ENCODE measurements at places on chromosomes 7 and 10.

GRCh38 chr7:46192271-46192670 lies 271.2 kb upstream of the IGFBP3 start:
- no peak for DNase-seq

GRCh38 chr7:75966190-75966961 lies 28.0 kb downstream of the TMEM120A start:
- no peak for DNase-seq

DNA sequence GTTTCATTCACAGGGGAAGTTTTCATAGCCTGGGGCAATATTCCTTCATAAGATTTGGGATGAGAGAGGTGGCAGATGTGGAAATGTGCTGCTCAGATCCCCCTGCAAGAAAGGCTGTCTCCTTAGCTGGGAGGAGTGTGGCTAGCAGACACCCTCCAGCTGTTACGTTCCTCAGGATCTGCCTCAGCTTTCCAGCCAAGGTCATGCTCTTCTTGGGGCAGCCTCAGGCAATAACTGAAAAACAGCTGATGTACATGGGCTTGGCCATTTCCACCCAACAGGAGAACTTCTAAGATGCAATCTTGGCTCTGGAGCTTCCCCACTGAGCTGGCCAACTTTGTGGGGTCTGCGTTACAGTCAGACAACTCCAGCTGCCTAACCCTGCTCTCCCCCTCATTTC lies 51.3 kb upstream of the SEPTIN7 start:
- DNase-seq, result no peak

GRCh38 chr10:109668154-109668665 lies 255.1 kb downstream of the XPNPEP1 start:
- no peak for DNase-seq

DNA sequence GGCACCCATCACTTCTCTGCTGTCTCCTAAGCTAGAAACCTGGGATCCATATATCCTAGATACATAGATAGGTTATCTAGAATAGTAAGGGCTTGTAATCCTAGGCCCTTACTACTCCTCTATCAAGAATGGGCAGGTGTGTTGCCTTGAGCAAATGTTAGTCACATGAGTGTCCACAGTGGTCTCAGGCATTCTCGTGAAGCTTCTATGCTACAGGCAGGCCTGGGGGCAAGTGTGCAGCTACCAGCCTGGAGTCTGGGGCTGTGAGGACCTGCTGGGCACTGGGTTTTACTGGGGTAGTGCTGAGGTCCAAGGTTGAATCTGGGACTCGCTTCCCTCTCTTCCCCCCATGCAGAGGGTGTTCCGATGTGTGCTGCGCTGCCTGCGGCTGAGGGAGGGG lies 91.4 kb downstream of the ABCC2 start:
- no peak for DNase-seq

DNA sequence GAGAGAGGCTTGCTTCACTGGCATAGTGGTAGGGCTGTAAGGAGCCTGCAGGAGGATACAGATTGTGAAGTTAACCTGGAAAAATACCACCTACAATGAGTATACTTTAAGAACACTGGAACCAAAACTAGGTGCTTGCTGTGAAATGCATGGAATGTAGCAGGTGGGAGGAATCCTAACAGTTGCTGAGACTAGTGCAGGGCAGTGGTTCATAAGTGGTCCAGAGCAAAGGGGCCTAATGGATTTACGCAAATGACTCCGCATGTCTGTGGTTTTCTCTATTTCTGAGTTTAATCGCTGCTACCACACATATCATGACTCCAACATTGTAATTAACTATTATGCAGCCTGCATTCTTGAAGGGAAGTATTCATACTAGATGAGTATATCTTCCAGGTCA lies 218.4 kb downstream of the CHRM2 start:
- DNase-seq, result no peak

DNA sequence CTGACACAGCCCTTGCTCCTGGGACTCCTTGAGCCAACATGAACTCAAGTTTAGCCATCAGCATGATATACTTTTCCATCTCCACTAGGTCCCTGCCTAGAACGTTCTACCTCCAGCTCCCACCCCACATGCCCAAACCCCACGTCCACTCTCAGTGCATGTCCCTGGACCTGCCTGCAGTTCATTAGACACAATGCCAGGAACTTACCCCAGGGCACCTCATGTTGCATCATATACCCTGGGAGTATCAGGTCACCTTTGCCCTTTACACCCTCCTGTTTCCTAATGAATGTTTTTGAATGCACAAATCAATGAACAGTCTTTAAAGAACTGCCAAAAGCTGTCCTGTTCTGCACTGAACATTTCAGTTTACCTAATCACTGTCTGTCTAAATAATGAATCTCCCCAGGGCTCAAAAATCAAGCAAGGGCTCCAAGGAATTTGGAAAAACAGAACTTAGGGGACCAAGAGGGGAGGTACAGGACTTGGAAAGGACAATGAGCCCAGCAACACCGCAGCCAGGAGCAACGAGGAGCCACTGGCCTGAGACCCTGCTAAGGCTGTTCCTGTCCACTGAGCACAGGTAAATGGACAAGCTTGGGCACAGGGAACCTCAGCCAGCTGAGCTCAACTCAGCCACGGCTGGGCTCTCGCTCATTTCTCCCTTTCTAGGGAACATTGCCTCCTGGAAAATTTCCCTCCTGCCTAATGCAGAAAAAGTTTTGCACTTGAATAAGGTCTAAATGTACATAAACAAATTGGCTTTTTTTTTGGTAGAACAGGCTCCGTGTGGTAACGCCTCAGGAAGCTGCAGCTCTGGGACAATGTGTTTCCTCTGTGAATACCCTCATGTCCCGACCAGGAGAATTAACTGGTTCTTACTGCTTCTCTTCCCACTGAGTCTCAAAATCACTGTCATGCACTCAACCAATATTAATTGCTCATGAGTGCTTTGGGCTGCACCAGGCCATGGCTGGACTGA lies 7.4 kb downstream of the MAT1A start:
- DNase-seq, result no peak

DNA sequence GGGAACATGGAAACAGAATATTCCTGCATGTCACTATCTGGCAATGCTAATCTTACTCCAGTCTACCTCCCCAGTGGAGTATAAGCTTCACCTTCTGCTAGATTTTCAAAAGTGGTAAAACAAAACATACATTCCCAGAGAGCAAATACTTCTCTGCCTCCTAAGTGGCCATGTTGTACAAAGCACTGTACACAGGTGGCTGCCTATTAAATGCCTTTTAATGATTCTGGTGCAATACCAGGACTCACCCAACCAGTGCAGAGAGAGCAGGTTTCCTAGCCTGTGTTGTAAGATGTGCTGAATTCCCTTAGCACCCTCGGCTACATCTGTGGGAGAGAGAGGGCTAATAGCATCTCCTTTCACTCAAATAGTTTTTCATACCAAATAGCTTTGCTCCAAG lies 684.3 kb upstream of the NRP1 start:
- DNase-seq, result no peak

- DNase-seq, result no peak
These were observed 128.9 kb downstream of the ZNF438 start for GRCh38 chr10:30902621-30903396.

GRCh38 chr7:29647020-29647654 lies 83.5 kb downstream of the PRR15 start:
- no peak for DNase-seq

- no peak for DNase-seq
These were observed 410.2 kb upstream of the KLF6 start for GRCh38 chr10:4195213-4195612.

DNA sequence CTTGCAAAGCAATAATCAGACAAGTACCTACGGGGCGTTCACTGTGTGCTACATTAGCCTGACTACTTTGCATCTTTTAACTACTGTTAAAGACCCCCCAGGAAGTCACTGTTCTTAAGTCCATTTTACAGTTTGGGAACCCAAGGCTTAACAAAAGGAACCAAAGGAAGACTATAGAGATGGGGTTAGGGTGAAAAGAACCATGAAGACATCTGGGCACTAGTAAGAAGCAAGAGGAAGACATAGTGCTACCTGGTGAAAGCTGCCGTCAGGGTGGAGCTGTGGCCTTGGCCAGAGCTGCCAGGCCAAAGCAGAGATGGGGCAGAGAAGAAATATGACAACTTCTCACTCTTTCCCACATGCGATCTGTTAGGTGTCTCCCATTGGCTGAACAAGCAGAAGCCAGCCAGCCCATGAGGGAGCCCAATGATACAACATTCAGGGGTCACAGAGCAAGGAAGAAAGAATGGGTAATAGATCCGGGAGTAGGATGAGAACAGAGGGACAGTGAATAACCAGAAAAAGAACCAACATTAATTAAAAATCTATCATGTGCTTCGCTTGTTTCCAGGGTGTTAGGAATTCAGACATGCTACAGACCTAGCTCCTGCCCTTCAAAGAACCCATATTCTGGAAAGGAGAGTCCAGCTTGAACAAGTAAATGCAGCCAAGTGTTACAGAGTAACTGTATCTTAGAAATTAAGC lies 85.4 kb downstream of the ARID5B start:
- DNase-seq, result no peak

GRCh38 chr10:132891368-132891767 lies 51.0 kb downstream of the CFAP46 start:
- no peak for DNase-seq

DNA sequence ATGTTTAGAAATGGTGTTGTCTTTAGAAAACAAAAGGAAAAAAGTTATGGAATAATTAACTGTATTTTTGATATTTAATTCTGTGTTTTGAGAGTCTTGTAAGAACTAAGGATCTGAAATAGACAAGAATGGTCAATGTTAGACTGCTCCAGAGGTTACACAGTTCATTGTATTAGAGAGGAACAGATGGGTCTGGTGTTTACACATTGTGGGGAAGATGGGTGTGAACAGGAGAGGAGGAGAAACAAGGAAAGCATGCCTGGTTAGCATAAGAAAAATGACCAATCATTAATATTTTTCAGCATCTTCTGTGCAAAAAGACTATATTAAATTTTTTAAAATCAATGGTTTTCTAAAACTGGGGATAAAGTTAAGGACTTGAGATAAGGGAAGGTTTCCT lies 11.9 kb downstream of the MEOX2 start:
- DNase-seq, result no peak

DNA sequence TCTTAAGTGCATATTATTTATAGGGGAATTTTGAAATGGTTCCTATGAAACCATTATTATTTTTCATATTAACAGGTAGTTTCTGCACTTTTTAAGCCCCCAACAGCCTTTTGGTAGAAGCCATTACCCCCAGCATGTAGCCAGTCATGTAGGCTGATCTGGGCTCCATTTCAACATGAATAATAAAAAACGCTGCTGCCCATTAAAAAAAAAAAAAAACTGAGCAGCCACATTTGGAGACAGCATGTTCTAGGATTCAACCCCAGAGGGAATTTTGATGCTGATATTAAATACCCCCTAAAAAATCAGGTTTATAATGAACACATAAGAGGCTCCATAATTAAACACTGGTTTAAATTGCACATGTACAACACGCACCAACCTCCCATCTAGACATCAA lies 181.3 kb downstream of the RTKN2 start:
- DNase-seq, result no peak

GRCh38 chr10:132194726-132195125 lies 8.0 kb downstream of the DPYSL4 start:
- no peak for DNase-seq

DNA sequence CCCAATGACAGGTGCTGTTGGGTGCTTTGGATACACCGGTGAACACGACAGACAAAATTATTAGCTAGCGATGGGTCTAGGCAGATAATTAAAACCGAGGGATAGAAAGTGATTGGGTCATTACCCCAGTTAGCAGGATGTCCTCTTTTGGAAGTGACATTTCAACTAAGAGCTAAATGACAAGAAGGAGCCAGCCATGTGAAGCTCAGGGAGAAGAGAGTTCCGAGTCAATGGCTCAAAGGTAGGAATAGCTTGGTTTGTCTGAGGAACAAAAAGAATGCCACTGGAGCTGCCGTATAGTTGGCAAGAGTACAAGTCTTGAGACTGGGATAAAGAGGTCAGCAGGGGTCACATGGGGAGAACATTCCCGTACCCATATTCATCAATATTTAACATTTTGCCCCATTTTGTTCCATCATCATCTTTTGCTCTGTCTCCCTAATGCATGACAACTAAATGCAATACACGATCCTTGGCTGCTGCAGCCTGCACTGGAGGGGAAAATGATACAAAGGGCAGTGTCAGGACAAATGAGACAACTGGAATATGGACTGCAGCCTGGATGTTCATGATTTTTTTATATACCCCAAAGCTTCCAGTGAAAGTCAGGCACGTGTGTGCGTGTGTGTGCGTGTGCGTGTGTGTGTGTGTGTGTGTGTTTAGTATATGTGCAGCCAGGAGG lies 115.7 kb downstream of the ICA1 start:
- DNase-seq, result no peak

DNA sequence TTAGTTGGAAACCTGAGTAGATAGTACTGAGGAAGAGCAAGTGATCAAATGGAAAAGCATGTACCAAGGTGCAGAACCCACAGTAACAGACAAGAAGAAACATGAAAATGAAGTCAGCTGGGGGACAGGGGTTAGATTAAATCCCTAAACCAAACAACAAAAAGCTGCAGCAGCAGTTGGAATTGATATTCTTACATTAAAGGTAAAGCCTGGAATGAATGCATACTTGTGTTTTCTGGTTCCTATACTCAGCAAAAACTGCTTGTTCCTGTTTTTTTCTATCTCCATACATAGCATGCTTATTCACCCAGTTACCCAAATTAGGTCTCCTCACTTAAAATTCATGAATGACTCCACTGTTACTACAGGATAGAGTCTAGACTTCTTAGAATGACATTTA lies 92.4 kb downstream of the TPST1 start:
- no peak for DNase-seq

DNA sequence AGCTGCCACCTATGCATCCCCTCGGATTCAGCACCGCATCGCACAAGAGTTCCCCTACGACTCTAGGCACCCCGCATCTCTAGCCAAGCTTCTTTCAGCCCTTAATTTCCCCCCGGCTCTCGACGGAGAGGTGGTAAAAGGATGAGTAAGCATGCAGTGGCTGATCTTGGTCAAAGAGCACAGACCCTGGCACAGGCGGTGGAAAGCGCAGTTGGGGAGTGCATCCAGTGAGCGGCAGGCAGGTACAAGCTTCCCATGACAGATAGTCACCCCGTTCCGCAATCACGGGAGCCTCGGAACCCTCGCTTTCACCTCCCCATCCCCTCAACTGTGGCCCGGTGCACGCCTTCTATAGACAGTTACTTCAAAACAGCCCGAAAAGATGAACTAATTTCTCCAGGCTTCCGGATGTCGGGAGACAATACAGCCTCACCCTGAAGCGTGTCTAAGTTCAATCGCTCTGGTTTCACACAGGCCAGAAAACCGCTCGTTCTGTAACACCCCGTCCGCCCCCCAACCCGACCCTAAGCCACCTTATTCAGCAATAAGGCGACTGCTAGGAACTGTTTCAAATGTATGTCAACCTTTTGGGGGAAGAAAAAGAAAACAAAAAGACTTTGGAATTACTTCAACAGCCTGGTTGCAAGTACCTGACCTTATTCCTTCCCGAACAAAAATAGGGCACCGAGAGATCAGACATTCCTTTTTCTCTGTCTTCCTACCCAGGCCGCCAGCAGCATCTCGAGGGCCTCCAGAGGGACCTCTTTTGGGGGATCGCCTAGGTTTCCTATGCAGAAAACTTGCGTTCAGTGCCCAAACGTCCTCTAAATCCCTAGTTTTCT lies 1.4 kb downstream of the RHEB start:
- peak; percentile 73 for DNase-seq

- no peak for DNase-seq
These were observed 7.7 kb upstream of the ZNF783 start for GRCh38 chr7:149254181-149254858.

GRCh38 chr10:116989439-116989838 lies 15.5 kb downstream of the SHTN1 start:
- DNase-seq, result no peak

GRCh38 chr10:117609095-117609795 lies 66.7 kb downstream of the EMX2 start:
- DNase-seq, result no peak

Data from activated CD4-positive, alpha-beta T cell treated with anti-CD3 and anti-CD28 coated beads, Interleukin-2, amount 50 U/mL, for 48 hours (primary cell).